ENCODE measurements at places on chromosomes 16 and 17. TPM values are rescaled to one million over a fixed set of nuclear protein-coding genes. Genes with fewer than 3 reads are reported as not detected.

MYH8 gene
- not detected for total RNA-seq

PLEKHH3 gene
- 26.1 TPM for total RNA-seq

DNA sequence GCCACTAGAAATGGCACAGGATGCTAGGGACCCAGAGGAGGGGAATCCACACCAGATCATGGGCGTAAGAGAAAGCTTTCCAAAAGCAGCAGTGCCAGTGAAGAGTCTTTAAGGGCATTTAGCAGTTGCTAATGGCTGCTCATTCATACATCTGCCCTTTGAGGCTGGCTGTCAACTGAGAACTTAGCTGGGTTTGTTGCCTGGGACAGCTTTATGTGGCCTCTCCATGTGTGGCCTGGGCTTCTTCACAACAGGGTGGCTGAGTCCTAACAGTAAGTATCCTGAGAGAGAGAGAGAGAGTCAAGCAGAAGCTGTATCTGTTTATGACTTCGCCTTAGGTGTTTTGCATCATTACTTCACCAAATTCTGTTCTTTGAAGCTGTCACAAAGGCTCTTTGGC is 286.1 kb upstream of the KCNJ16 start:
- no peak for DNase-seq

DNA sequence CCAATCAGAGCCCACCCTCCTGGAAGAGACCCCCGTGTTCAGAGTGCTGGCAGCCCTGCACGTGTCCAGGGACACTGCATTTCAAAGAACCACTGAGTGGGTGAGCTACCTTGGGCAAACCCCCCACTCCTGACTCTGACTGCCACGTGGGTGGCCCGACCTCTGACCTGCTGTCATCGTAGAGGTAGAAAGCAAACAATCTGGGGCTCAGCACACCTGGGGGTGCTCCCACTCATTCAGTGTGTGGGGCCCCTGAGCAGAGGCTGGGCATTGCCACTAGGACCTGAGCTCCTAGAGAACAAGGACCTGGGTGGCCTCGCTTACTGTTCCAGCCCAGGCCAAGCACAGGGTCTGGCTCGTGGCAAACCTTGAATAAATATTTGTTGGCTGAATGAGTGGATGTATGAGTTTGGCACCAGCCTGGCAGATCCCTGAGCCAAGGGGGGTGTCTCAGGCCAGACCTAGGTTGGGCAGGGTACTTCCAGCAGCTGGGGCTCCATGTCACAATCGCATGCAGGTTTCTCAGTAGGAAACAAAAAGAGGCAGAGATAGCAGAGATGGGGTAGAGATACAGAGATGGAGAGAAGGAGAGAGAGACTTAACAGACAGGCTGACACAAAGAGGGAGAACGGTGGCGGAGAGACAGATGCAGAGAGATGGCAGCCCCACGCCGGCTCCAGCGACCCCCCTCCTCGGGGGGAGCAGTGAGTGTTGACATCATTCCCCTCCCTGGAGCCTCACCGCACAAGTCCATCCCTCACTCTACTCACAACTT is 5.4 kb upstream of the DRC7 start:
- no peak for DNase-seq

- DNase-seq = no peak
These were observed 76.2 kb upstream of the ZFHX3 start for GRCh38 chr16:73124097-73124652.

ENPP7 gene
- not detected for total RNA-seq

CDH5 gene
- 58.4 TPM for total RNA-seq

DNA sequence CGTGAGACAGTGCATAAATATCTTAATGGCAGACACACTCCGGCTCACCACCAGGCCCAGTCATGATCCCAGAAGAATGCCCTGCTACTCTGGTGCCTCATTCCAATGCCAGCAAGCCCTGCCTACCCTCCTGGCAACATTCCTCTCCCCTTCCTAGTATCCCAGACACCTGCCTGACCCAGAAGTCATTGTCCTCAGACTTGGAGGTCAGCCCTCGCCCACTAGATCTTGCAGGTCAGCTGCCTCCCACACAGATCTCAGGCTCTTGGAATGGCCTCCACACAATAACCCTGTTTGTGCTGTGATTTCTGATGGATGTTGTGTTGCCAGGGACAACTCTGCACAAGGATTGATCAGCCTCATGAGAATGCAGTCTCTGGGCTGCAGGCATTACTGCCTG is 1.8 kb upstream of the TEX2 start:
- no peak for DNase-seq

- no peak for DNase-seq
These were observed 89.7 kb upstream of the CCL1 start for GRCh38 chr17:34452769-34453168.

ITGA2B gene
- total RNA-seq = 0.78 TPM

GRCh38 chr16:67215706-67216105 is 11.2 kb upstream of the TMEM208 start:
- peak; percentile 16 for DNase-seq

DNA sequence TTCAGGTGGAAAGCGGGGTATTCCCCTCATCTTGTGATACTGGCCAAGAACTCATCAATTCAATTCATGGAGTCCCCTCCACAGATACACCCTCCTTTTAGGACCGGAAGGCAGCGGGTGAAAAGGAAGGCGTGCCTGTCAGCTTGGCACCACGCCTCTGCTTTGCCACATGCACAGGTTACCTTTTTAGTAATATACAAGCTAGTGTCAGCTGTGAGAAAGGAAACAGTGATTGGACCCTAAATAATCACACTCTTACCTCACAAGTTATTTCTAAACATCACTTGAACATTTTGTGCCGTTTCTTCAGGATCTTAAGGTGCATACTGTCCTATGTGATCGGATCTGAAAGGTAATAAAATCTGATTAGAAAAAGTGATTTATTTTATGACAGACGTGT is 15.7 kb downstream of the ZDHHC7 start:
- no peak for DNase-seq

DNA sequence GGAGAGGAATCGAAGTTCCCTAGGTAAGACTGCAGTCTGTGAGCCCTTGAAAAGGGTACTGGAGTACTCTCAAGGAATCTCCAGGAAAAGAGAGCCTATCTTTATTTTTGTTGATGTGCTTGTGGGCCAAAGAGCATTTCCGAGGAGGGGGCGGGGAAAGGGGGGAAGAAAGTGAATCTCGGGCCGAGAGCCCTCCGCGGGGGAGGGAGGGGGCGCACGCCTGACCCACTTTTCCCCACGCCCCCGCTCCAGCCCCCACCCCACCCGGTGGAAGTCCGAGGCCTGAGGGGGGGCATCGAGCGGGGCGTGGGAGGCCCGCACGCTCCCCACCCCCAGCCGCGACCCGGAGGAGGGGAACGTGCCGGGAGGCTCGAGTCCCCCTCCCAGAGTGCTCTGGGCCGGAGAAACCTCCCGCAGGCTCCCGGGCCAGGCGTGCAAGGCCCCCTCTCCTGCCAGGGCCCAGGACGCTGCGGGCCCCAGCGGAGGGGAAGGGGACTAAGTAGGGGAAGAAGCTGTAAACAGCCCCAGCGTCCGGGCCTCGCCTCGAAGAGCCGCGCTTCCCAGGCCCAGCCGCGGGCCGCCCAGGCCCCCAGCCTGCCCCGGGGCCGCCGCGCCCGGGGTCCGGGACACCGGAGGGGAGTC is 444 bp downstream of the HELZ start:
- DNase-seq = no peak

ZFP3 gene
- 9.6 TPM for total RNA-seq

OMG gene
- total RNA-seq = not detected

HSF5 gene
- not detected for total RNA-seq

NPIPA1 gene
- 45.3 TPM for total RNA-seq
